CD4-positive, alpha-beta T cell treated with Interleukin-17A for 4 hours (primary cell): ENCODE measurements at places on chromosomes 5 and 9.

GRCh38 chr9:12584656-12585522 is 108.3 kb upstream of the TYRP1 start:
- no peak for DNase-seq

GRCh38 chr5:120108586-120109248 is 355.4 kb upstream of the PRR16 start:
- no peak for DNase-seq

DNA sequence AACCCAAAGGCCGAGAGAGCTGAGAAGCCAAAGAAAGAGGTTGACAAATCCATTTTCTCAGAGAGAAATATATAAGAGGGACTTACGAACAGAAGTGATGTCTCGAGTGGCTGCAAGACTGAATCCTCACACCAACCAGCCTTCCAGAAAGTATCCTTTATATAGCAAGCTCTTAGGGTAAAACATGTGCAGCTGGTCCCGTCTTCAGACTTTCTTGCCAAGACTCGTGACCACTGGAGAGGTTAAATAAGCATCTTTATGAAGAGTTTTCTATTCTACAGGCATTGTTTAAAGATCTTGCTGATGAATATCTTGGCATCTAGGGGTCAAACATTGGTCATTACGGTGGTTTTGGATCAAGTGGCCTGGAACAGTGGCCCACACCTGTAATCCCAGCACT is 16.9 kb upstream of the SLC22A4 start:
- DNase-seq, result no peak

DNA sequence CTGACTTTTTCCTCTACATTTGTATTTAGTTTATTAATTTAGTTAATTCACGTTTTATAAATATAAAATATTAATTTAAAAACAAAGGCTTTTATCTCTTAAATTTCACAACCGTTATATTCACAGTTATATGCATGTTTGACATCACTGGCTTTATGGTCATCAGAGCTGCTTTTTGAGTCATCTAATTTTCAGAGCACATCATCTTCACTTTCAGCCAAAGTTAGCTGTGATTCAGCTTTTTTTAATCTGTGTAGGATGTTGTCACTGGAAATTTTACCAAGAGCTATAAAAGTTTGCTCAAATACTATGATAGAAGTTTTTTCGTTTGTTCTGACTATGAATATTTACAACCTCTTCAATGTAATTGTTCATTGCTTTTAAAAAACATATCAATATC is 12.4 kb downstream of the CDC37L1 start:
- DNase-seq, result no peak

GRCh38 chr9:87338088-87338989 is 159.3 kb upstream of the DAPK1 start:
- no peak for DNase-seq

DNA sequence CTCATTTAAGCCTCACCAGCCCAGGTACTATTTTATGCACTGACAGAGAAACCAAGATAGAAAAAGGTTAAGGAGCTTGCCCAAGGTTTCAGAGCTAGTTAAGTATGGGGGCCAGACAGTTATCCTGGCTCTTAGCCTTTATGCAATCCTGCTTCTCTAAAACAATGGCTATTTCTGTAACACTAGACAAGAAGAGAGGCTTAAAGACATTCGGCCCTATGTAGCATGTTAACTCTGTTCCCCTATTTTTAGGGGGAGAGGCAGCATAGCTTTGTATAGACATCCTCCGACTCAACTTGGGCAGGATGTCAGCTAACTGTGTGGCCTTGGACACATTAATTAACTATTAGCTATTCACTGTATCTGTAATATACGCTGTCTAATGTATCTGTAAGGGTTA is 54.6 kb downstream of the LHFPL2 start:
- DNase-seq, result no peak

GRCh38 chr5:130715541-130715940 is 449.5 kb downstream of the HINT1 start:
- DNase-seq, result no peak
